Transverse colon (tissue), 4 donors: ENCODE measurements at places on chromosomes 12 and 14.

DNA sequence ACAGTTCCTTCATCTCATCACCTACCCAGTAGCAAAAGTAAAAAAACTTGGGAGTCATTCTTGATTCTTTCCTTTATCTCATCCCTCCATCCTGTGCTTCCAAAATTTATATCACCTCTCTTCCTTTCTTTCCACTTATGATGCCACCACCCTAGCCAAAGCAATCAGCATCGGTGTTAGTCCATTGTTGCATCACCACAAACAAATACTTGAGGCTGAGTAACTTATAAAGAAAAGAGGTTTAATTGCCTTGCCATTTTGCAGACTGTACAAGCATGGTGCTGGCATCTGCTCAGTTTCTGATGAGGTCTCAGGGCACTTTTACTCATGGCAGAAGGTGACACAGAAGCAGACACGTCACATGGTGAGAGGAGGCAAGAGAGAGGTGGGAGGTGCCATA, 19.8 kb upstream of the CATSPERB start:
- H3K36me3 ChIP-seq, result no peaks in the 10 kb centered on the region
- DNase-seq, result no peak
- no peak overlapping the region for H3K4me3 ChIP-seq
- H3K4me1 ChIP-seq, result peaks cover 45% of the 10 kb centered on the region

- H3K27ac ChIP-seq, result no peak overlapping the region
- H3K4me1 ChIP-seq, result no peaks in the 10 kb centered on the region
- no peak overlapping the region for H3K4me3 ChIP-seq
- DNase-seq, result no peak
Observed at GRCh38 chr12:65257986-65258385, 20.5 kb upstream of the MSRB3 start.

DNA sequence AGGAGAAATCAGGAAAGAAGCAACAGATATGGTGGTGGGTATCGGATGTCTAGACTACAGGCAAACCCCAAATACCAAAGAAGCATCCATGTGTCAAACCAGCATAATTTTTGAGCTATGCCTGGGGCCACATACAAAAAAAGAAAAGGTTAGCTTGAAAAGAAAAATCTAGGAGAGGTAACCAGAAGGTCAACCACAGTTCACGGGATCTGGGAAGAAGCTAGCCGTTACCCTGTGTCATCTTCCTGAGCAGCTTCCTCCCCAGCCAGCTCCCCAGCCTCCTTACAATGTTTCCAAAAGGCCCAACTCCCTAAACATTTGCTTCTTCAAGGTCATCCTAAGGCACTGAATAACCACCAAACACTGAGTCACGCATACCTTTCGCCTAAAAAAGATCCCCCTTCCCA, 3.1 kb downstream of the SINHCAF start:
- peak overlapping the region; percentile 96 for H3K27ac ChIP-seq
- H3K4me1 ChIP-seq, result peaks cover 7% of the 10 kb centered on the region
- H3K36me3 ChIP-seq, result no peaks in the 10 kb centered on the region
- no peaks in the 10 kb centered on the region for H3K27me3 ChIP-seq

DNA sequence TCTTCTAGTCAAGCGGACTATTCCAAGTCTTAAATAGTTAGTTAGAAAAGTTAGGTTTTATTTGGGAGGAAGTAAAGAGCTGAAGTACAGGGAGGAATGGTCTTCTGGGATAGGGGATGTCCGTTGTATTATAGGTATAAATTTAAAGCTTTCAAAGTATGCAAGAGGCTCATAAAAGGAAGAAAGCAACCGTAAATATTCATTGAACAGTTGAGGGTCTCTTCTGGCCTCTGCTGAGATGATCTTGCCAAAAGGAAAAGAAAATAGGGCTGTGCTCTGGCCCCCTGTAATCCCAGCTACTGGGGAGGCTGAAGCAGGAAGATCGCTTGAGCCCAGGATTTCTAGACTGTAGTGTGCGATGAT, 377 bp upstream of the TIMELESS start:
- DNase-seq, result no peak
- peaks cover 15% of the 10 kb centered on the region for H3K4me1 ChIP-seq
- H3K27me3 ChIP-seq, result no peaks in the 10 kb centered on the region
- H3K27ac ChIP-seq, result peak overlapping the region; percentile 91
- no peak overlapping the region for H3K4me3 ChIP-seq

GRCh38 chr14:61139006-61139599, 142.0 kb downstream of the TMEM30B start:
- no peaks in the 10 kb centered on the region for H3K36me3 ChIP-seq
- no peak overlapping the region for H3K4me3 ChIP-seq
- no peak for DNase-seq
- H3K27ac ChIP-seq, result no peak overlapping the region
- H3K27me3 ChIP-seq, result no peaks in the 10 kb centered on the region
- H3K4me1 ChIP-seq, result no peaks in the 10 kb centered on the region

- no peak overlapping the region for H3K4me3 ChIP-seq
- H3K4me1 ChIP-seq, result no peaks in the 10 kb centered on the region
- H3K27me3 ChIP-seq, result no peaks in the 10 kb centered on the region
- H3K27ac ChIP-seq, result no peak overlapping the region
- no peaks in the 10 kb centered on the region for H3K36me3 ChIP-seq
- DNase-seq, result no peak
Observed at GRCh38 chr12:14043776-14044175, 62.4 kb upstream of the GRIN2B start.

GRCh38 chr12:91037276-91037675, 20.5 kb downstream of the KERA start:
- H3K27ac ChIP-seq, result no peak overlapping the region
- H3K4me3 ChIP-seq, result no peak overlapping the region
- no peaks in the 10 kb centered on the region for H3K4me1 ChIP-seq
- H3K27me3 ChIP-seq, result no peaks in the 10 kb centered on the region

- H3K27ac ChIP-seq, result no peak overlapping the region
- DNase-seq, result no peak
- H3K27me3 ChIP-seq, result no peaks in the 10 kb centered on the region
- no peaks in the 10 kb centered on the region for H3K36me3 ChIP-seq
Observed at GRCh38 chr14:40280652-40281051, 848.4 kb upstream of the FBXO33 start.

- H3K36me3 ChIP-seq, result no peaks in the 10 kb centered on the region
- DNase-seq, result peak; percentile 22
- peaks cover 20% of the 10 kb centered on the region for H3K4me1 ChIP-seq
Observed at GRCh38 chr12:2384029-2384386, 331.2 kb downstream of the CACNA1C start.

DNA sequence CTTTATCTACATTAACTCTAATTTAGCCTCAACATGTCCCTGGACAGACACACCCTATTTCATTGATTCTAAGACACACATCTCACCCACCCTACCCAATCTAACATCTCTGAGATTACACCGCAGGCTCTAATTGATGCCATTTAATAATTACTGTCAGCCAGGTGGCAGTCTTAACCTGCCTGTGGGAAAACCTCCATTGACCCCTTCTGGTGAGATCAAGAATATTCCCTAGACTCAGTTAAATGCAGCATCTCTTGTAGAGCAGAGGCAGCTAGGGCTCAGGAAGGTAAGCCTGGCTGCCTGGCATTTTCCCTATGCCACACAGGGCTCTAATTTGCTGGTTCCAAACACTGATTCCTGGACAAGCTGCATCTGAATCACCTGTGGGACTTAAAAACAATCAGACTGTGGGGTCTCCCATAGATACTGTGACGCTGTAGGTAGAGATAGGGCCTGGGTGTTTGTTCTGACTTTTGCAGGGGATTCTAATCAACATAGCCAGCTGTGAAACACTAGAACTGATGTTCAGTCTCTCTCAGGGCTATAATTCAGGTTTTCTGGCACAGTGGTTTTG, 14.3 kb downstream of the MCRS1 start:
- no peak for DNase-seq
- peaks cover 5% of the 10 kb centered on the region for H3K36me3 ChIP-seq
- no peak overlapping the region for H3K27ac ChIP-seq
- peaks cover 6% of the 10 kb centered on the region for H3K4me1 ChIP-seq
- no peak overlapping the region for H3K4me3 ChIP-seq
- H3K27me3 ChIP-seq, result peaks cover 13% of the 10 kb centered on the region

GRCh38 chr12:18443768-18444437, 182.6 kb downstream of the PIK3C2G start:
- H3K36me3 ChIP-seq, result no peaks in the 10 kb centered on the region
- no peak overlapping the region for H3K27ac ChIP-seq
- no peak overlapping the region for H3K4me3 ChIP-seq
- H3K27me3 ChIP-seq, result no peaks in the 10 kb centered on the region

GRCh38 chr14:71395151-71395604, 487.9 kb downstream of the PCNX1 start:
- H3K4me1 ChIP-seq, result peaks cover 9% of the 10 kb centered on the region
- DNase-seq, result no peak
- no peaks in the 10 kb centered on the region for H3K27me3 ChIP-seq
- no peak overlapping the region for H3K27ac ChIP-seq

DNA sequence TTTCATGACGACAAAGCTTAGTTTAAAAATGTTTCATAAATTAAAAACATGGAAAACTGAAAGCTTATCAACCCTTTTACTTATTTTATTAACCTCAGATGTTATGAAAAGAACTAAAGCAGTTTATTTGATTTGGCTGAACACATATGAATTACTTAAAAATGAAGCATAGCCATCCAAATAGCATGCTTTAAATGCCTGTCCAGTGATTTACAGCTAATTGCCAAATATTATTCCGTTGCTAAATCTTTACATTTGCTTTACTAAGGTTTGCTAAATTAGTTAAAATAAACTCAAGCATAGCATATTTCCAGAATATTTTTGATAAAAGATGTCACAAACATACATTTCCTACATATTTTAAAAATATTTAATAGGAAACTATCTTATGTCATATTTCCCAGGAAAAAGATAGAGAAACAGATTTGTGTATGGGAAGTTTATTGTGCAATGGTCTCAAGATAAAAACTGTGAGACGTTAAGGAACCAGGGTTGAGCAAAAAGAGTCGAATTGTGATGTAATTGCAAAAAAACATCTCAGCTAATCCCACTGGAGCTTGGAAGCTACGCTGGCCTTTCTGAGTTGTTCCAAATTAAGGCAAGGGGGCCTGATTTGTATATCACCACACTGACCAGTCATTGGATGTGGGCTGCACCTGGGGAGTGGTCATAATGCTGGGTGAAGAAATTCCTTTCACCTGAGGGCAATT, 25.8 kb downstream of the GPR135 start:
- no peaks in the 10 kb centered on the region for H3K36me3 ChIP-seq
- H3K27ac ChIP-seq, result no peak overlapping the region
- no peaks in the 10 kb centered on the region for H3K27me3 ChIP-seq
- no peak for DNase-seq
- no peaks in the 10 kb centered on the region for H3K4me1 ChIP-seq

GRCh38 chr14:24114532-24115421, at the start of the genes DCAF11 and NRL:
DCAF11 (plus strand) TSS chr14:24114777; CDS start chr14:24115595, 818 bp downstream.
NRL (minus strand) TSS chr14:24114949; CDS start chr14:24082848, 32,101 bp downstream.
- peaks cover 22% of the 10 kb centered on the region for H3K36me3 ChIP-seq
- no peaks in the 10 kb centered on the region for H3K27me3 ChIP-seq
- H3K4me1 ChIP-seq, result peaks cover 17% of the 10 kb centered on the region
- H3K27ac ChIP-seq, result peak within 1 kb of the TSS; percentile 99
- peak within 1 kb of the TSS; percentile 74 for H3K4me3 ChIP-seq

DNA sequence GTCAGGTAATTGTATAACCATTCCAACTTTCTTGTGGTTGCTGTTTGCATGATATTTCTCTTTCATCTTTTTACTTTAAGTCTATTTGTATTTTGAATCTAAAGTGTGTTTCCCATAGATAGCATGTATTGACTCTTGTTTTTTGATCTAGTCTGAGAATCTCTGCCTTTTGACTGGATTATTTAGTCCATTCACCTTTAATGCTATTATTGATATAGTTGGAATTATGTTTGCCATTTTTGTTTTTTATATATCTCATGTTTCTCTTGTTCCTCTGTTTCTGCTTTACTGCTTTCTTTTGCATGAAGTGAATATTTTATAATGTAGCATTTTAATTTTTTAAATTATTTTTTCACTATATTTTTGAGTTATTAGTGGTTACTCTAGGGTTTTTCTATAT, 103.9 kb upstream of the PMCH start:
- H3K36me3 ChIP-seq, result no peaks in the 10 kb centered on the region
- no peaks in the 10 kb centered on the region for H3K4me1 ChIP-seq
- no peak overlapping the region for H3K27ac ChIP-seq
- no peak overlapping the region for H3K4me3 ChIP-seq

- peak; percentile 51 for DNase-seq
- H3K36me3 ChIP-seq, result no peaks in the 10 kb centered on the region
- peak overlapping the region; percentile 60 for H3K27ac ChIP-seq
Observed at GRCh38 chr12:111761099-111761498, 5.6 kb upstream of the ALDH2 start.

DNA sequence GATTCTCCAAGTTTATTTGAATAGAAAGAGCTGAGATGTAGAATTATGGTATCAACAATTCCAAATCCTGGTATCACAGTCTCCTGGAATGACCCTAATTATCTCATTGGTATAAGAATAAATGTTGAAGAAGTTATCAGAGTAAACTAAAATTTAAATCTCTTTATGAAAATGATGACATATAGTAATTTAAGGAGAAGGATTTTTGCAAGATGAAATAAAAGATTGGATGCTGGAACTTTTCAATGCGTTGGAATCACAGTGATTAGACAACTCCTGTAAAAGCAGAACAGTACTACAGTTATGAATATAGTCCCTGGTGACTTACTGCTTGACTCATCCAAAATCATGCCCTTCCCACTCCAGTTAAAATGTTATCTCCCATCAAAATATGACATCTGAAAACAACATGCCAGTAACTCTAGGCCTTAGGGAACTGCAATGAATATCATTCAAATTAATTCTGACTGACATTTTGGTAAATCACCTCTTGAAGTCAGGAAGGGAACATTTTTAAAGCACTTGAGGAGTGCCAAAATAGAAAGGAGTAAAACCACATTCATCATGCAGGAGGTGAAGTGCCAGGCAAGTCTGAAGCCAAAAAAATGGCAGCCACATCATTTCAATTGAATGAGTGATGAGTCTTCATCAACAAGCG, 197.8 kb upstream of the PRKD1 start:
- H3K36me3 ChIP-seq, result no peaks in the 10 kb centered on the region
- no peak overlapping the region for H3K4me3 ChIP-seq
- no peaks in the 10 kb centered on the region for H3K4me1 ChIP-seq
- DNase-seq, result no peak
- no peak overlapping the region for H3K27ac ChIP-seq

DNA sequence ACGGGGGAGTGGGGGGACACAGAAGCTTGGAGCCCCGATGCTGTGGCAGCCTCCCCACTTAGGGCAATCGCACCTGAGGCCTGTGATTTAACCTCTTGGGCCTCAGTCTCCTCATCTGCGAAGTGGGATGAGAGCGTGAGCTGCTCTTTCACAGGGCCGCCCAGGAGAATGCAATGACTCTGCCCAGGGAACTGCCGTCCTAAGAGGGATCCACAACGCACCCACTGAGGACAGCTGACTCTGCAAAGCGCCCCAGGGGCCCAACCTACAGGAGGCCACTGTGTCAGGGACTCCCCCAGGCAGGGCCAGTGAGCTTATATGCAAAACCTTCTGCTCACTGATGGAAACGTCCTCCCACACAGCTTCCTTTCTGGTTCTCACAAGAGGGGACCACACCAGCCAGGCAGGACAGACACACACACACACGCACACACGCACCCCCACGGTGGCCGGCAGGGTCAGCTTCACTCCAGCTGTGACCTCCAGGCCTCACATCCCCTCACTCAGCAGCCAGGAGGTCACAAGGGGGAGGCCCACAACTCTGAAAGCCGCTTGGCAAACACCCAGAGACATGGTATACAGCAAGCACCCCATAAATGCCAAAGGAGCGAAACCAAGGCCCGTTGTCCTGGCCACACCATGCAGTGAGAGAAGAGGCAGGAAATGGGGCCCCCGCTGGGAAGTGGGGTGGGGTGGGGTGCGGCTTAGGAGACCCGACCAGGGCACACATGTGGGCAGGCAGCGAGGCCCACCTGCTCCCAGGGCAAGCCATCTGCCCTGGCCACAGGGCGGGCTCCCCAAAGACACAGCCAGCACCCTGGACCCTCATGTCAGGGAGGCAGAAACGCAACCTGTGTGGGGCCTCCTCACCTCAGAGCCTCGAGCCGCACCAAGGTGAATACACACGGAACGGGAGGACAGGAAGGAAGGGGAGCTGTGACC, 73.3 kb downstream of the NCOR2 start:
- no peak overlapping the region for H3K27ac ChIP-seq
- no peaks in the 10 kb centered on the region for H3K36me3 ChIP-seq
- no peak overlapping the region for H3K4me3 ChIP-seq
